Stimulated activated CD4-positive, alpha-beta T cell treated with anti-CD3 and anti-CD28 coated beads, TNF-alpha, amount 100 ng/mL, for 24 hours (primary cell): ENCODE measurements at places on chromosomes 6 and 20.

GRCh38 chr20:51012357-51012756 is 10.6 kb downstream of the KCNG1 start:
- no peak for DNase-seq

- DNase-seq, result peak; percentile 53
These were observed 1.5 kb downstream of the ARID1B start for GRCh38 chr6:156778454-156779205.

GRCh38 chr6:106037060-106037459 is 49.1 kb upstream of the PRDM1 start:
- no peak for DNase-seq

GRCh38 chr6:105452924-105453756 is 50.3 kb upstream of the PREP start:
- DNase-seq, result no peak

- DNase-seq, result no peak
These were observed 7.0 kb downstream of the CD2AP start for GRCh38 chr6:47484616-47485015.

DNA sequence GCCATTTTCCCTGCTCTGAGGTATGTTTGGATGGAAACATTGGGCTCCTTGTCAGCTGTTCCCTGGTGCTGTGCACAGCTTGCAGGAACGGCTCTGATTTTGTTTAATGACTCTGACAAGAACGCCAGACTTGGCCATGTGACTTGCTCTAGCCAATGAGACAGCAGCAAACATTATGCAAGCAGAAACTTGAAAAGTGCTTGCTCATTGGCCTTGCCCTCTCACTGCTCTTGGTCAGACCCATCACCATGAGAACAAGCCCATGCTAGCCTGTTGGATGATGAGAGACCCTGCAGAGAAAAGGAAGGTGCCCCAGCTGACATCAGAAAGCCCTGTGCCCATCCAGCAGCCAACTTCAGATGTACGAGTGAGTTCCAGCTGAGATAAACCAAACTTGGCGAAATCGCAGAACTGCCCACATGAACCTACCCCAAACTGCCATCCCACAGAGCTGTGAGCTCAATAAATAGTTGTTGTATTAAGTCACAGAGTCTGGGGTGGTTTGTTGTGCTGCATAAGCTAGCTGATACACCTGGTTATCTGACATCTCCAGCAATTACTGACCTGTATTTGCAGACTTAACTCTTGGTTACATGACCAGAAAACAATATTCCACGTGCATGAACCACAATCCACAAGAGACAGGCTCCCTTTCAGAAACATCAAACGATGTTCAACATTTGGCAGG is 96.9 kb downstream of the JPH2 start:
- no peak for DNase-seq

DNA sequence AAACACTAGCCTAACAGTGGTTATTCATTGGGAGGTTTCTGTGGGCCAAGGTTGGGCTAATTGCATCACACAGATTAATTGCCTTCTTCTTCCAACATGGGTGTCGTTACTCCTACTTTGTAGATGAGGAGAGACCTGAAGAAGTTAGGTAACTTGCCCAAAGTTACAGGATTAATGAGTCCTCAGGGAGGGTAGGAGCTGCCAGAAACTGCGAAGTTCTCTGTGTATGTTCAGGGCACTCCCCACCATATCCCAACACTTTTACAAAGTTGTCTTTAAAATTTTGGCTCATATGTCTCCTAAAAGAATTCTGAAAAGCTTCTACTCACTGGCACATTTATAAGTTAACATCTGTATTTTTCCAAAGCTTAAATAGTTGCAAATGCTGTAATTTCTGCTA is 323.5 kb upstream of the HSF2 start:
- no peak for DNase-seq

DNA sequence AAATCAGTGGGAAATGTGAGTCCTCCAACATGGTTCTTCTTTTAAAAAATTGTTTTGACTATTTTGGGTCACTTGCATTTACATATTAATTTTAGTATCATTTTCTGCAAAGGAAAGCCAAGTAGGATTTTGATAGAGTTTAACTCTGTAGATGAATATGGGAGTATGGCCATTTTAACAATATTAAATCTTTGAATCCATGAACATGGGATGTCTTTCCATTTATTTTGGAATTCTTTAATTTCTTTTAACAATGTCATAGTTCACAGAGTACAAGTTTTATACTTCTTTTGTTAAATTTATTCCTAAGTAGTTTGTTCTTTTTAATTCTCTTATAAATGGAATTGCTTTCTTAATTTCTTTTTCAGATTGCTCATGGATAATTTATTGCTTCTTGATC is 56.5 kb upstream of the ARMC2 start:
- no peak for DNase-seq

GRCh38 chr6:112298816-112299281 is 44.5 kb upstream of the LAMA4 start:
- no peak for DNase-seq

- DNase-seq, result no peak
These were observed 17.7 kb upstream of the MYB start for GRCh38 chr6:135163440-135163738.

DNA sequence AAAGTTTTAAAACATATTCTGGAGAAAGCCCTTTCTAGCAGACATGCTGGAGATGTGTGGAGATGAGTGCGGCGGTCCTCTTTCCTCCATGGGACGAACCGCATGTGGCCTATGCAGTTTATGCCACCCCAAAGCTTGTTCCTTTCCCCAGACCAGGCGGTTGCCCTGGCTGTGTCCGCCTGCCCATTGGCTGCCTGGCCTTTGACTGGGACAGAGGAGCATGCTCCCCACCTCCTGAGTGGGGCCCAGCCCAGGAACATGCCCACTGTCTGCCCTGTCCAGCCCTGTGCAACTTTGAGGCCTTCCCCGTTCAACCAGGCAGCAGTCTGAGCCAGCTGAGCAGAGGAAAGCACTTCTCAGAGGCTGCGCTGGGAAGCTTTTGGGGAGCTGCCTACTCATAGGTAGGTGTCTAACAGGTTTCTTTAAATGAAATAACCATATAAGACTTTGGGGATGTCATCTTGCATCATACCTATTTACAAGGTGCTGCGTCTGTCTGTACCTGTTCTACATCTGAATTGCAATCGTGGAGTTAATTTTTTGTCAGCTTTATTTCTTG is 20.6 kb downstream of the FOXC1 start:
- DNase-seq, result no peak

DNA sequence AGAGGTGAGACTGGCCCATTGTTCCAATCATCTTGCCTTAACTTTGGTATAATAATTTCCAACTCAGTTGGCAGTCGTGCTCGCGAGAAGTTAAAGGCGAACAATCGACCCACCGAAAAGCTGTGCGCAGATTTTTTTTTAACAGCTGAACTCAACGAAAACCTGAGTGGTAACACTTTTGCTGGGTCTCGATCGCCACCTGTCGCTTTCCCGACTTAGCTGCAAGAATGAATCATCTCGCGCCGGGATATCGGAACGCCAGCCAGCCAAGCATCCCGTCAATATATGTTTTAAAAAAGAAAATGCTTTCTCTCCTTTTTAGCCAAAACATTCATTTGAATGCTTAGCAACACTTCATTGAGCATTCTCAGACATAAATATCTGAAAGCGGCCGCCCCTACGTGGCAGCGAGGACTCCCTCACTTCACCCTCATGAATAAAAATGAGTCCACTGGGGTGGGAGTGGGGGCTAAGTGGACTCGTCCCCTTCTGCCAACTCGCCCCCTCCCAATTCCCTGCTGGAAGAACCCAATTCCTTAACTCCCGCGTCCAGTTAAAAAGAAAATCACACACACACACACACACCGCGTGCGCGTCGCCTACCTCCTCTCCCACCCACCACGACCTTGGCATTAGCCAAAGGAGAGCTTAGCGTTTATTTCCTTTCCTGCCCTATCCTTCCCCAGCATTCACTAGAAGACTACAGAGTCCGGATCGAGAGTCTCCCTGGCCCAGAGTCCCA is 1.5 kb downstream of the COL12A1 start:
- no peak for DNase-seq

DNA sequence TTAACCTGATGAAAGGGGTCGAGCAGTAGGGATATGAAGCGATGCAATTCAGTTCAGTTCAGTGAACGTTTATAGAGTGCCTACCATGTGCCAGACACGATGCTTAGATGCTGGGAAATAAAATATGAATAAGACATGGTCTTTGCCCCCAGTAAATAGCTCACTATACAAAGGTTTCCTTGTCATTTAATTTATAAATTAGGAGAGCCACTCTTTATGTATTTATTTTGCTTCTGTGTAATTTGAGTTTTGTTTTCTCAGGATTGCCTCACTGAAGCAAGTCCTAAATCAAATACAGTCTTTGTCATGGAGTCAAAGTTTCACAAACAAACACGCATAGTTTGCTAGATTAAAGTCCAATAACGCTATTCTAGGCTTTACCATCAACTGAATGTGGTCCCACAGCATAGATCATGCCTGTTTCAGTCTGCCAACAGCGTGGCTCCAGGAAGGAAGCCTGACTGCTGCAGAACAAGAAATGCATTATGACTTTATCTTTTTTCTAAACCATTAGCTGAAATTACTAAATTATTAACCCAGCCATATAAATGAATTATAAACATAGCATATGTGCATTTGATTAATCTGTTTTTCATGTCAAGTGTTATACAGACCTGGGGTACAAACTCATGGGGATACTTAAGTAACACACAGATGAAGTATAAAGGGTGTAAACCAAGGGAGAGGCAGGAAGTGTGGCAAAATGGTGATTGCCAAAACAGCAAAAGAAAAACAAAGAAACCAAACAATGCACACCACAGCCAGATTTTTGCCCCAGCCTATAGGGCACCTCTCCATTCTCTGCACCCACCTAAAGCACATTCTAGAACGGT is 29.8 kb upstream of the CCN2 start:
- no peak for DNase-seq

DNA sequence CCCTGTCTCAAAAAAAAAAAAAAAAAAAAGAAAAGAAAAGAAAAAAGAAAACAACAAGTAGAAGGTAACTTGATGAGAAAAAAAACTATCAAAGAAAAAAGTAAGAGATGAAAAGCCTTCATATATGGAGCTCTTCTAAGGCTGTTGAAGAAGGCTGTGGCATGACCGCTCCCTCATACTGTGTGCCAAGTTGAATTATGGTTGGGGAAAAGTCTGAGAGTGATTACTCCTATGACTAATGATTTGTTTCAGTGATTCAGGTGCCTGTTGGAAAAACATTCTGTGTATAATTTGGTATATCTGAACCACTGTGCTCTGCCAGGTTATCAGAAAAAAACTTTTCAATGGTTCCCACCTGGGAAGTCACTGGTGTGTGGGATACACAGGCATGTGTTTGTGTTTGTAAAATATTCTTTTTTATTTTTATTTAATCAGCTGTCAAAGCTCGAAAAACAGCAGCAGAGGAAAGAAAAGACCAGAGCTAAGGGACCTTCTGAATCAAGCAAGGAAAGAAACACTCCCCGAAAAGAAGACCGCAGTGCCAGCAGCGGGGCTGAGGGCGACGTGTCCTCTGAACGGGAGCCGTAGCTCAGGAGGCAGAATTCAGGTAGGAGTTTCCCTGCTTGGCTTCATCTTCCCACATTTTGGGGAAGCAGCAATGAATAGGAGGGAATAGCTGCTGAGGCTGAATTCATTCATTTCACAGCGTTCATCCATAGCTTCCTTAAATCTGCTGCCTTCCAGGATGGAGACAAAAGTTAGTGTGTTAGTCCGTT is 69.7 kb upstream of the SCP2D1 start:
- DNase-seq, result no peak

DNA sequence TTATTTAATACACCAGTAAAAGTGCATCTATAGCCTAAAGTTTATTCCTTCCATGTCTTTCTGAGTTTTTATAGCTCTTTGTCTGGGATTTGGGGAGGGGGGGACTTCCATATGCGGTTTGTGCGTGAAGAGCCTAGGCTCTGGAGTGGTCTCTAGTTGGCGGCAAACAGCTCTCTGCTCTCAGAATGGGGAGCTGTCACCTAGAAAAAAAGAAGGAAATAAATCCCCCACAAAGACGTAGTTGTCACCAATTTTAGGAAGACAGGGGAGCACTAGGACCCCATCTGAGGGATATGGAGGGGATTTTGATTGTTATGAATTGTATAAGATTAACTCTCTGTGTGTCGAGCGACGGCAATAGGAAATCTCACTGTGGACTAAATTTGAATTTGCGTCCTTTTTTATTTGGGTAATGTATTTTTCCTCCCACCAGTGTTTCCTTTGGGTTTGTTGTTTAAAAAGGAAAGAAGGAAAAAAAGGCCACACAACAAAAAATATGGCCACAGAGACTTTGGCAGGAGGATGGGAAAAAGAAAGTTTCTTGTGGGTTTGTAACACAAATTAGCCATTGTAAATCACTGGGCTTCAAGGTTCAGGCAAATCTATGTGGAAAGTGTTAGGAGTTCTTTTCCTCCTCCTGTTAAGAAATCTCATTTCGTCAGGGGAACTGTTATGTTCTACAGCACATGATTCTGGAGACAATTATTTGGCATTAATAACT is 7.4 kb downstream of the POU3F2 start:
- no peak for DNase-seq

- no peak for DNase-seq
These were observed 135.5 kb downstream of the CLIC5 start for GRCh38 chr6:45880159-45880558.

DNA sequence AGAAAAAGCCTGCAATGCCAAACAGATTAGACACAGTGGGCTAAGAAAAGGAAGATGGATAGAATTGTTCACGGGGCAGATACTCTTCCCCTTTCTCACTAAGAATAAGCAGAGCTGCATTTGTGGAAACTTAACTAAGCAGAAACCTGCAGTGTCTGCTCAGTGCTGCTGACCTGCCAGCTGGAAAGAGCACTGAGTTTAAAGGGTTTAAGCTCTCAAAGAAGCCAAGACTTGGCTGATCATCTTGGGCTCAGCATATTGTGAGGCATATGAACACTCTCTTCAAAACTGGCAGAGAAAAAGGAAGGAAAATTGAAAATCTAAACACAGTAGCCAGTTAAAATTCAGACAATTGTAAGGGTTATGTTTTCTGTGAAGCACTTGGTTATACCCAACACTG is 711.1 kb upstream of the EPHA7 start:
- DNase-seq, result no peak

GRCh38 chr6:6686748-6687601 is 98.5 kb downstream of the LY86 start:
- DNase-seq, result no peak

- no peak for DNase-seq
These were observed 10.4 kb upstream of the GCNT2 start for GRCh38 chr6:10510592-10511367.

- no peak for DNase-seq
These were observed 1.7 kb upstream of the WFDC2 start for GRCh38 chr20:45467861-45468260.

DNA sequence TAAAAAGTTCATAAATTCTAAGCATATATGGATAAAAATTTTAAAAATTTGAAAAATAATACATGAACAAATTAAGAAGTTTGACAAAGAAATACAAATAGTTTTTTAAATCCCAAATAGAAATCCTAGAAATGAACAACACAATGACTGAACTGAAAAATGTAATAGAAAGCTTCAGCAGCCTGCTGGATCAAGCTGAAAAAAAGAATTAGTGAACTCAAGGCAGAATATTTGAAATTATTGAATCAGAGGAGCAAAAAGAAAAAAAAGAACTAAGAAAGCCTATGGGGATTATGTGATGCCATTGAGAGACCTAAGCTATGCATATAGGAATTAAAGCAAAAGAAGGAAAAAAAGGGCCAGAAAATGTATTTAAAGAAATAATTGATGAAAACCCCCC is 39.9 kb upstream of the TFB1M start:
- DNase-seq, result no peak

GRCh38 chr20:17504066-17504897 is 26.9 kb downstream of the BFSP1 start:
- DNase-seq, result no peak
